Activated T-helper 1 cell treated with anti-CD3 and anti-CD28 coated beads, Interleukin-12 subunit alpha, Interleukin-12 subunit beta, Interleukin-2, Interleukin-4 antibody, amounts not matched to agents 30 ng/mL and 10 ng/mL and 1 ng/mL, durations not matched to agents 14 hours and 24 hours and 36 hours (primary cell): ENCODE measurements at places on chromosomes 12 and 14.

DNA sequence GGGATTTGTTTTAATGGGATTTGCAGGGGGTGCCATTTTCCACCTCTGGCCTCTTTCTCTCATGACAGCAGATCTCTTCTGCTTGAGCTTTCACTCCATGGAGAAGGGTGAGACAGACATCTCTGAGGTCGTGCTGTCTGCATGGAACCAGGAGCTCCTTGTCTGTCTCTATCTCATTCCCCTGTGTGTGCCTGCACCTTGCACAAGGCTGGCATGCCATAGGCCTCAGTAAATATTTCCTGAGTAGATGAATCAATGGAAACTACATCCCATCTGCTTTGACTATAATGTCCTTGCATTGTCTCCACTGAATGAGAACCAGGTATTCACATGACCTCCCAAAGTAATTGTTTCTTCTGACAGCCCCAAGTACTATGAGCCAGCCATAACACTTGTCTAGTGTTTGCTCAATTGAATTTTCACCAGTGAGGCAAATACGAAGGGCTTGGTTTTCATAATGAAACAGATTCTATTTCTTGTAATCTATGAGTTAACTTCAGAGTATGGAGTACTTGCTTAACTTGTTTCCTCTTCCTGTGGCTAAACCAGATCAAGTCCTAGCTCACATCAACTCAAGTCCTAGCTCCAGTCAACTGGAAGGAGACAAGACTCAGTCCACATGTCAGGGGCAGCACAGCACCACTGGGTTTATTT is 32.3 kb downstream of the KCNK13 start:
- DNase-seq = peak; percentile 1

DNA sequence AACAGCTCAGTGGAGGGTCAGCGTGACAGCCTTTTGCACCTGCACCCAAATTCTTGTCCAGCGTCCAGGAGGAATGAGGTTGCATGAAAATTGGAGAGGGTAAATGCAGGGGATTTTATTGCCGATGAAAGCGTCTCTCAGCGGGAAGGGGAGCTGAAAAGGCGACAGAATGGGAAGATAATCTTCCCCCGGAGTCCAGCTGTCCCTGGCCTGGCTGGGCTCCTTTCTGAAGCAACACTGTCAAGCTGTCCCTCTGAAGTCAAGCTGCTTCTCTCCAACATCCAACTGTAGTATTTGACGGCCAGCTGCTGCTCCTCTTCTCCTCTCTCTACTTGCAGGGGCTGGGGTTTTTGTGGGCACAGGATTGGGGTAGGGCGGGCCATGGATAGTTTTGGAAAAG is 32.7 kb downstream of the NOPCHAP1 start:
- DNase-seq = no peak

DNA sequence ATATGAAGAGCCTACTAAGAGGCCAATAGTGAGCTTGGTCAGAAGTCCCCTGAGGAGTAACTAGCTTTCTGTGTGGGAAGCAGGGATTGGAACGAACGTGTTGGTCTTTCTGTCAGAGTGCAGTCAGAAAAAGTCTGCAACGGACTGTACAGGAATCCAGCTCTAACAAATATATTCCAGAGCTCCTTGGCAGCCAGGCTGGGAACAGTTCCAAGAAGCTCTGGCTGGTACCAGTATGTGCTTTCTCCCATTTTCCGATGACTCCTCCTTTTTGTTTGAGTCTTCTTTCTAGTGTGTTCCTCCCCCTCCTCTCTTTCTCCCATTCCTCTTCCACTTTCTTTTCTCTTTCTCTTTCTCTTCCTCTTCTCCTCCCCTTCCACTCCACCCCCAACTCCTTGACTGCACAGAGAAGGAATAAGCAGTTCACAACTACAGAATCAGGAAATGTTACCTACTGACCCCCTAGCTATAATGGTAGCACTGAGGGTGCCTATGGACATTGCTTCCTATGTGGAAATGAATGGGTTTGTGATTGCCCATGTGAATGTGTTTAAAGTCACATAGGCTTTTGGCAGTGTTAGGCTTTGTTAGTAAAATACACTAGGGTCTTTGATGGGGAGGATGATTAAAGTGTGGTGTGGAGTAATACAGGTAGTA is 59.9 kb downstream of the TTLL5 start:
- no peak for DNase-seq

DNA sequence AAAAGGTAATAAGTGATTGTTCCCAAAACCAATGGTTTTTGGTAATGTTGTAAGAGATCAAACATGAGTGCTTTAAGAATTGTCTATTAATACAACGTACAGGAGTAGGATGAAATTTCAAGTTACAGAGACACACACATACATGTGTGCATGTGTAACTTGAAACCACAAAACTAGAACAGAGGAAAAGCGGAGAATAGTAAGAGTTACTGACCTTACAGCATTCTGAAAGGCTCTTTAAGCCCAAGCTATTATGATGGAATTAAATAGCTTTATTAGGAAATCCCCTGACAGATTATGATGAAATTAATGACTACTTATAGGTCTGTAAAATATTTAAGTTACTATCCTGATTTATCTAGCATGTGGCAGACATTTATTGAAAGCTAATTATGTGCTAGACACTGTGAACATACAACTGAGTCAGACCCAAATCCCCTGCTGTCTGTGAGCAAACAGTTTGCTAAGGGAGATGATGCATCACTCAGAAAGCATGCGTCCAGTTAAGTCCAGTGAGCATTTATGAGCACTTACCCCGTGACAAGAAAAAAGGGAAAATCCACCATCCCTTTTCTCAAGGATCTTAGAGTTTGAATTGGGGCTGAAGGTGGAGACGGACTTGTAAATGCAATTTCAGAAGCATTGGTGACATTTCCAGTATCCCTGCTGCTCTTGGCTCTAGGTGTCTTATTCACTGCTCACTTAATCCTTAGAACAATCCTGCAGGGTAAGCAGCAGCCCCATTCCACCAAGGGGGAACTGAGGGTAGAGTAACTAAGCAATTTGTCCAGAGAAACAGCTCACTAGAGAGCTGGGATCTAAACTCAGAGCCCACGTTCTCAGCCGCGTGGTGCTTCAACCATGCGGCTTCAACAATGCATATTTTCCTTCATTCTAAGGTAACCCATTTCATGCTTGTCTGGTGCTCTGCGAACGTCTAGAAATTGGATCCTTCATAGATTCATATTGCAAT is 117.4 kb downstream of the EML1 start:
- DNase-seq = no peak

DNA sequence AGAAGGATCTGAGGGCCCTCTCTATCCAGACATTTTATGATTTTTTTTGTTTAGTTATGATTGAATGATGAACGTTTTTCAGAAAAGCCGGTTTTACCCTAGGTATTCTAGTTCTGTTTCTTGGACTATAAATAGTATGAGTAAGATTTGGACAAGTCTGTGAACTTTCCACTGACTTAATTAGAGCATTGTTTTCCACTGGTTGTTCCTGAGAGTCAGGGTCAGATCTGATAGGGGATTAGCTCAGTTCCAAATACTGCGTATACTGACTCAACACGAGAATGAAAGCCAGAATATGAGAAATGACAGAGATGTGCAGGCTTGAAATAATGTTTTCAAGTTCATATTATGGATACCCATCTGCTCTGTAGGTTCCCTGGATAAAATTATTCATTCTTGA is 361.6 kb downstream of the AEBP2 start:
- no peak for DNase-seq
